ENCODE measurements at places on chromosomes 1 and 21.

DNA sequence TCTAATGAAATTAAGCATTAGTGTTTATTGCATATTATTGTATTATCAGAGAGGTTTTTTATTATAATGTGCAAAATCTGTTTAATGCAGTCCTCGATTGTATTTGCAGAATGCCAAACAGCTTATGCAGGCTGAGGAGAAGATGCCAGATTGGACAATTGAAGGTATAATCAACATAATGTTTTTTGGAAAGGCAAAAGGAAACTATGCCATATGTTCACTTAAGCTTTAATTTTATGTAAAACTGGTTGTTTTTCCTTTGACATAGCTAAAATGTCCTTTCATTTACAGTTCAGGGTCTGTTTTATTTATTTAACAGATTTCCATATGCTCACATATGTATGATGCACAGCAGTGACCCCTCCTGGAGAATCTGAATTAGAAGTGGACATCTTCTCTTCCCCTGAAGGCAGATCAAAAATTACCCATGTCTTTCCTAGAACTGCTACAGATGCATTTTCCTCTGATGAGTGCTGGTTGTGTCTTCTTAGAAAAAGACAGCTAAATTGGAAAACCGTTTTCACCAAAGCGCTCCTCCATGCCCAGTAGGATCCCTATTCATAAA lies 143.5 kb upstream of the USH2A start:
- no peaks in the 10 kb centered on the region for H3K36me3 ChIP-seq
- no peak overlapping the region for H3K4me3 ChIP-seq
- no peaks in the 10 kb centered on the region for H3K4me1 ChIP-seq

GRCh38 chr1:63758791-63759190 lies 15.0 kb upstream of the ROR1 start:
- H3K4me3 ChIP-seq = no peak overlapping the region
- no peak overlapping the region for H3K27ac ChIP-seq
- DNase-seq = no peak

DNA sequence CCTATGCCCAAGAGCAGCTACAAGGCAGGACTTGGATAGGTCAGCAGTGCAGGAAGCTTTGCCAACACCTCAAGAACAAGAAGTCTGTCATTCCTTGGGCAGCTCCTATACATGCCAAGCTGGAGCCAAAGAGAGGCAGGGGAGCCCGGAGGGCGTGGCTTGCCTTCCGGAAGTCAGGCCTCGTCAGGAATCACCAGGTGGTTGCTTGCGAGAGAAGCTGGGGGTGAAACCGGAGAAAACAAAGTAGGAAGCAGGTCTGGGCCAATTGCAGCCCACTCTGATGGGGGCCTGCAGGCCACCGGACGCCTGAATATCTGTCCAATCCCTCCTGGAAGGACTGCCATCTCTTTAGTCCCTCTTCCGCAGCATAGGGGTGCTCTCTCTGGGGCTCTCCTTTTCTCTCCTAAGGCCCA lies 794 bp upstream of the FAM76A start:
- no peaks in the 10 kb centered on the region for H3K27me3 ChIP-seq
- peak overlapping the region; percentile 90 for H3K4me3 ChIP-seq
- H3K4me1 ChIP-seq = peaks cover 4% of the 10 kb centered on the region
- no peaks in the 10 kb centered on the region for H3K36me3 ChIP-seq
- peak; percentile 55 for DNase-seq

DNA sequence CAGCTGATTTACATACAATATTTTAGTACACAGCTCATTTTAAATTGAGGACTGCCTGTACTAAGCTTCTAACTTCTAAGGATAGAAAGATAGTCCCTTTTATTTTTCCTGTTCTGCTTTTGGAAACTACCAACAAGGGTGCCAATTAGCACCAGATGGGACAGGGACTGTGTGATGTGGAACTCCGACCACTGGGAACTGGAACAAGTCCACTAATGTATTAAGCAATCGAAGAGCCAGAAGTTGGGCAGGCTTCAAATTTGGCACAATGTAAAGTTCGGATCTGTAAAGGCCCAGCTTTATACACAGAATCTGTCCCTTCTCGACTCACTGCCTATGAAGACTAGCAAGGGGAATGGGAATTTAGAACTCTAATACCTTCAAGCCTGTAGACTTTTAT lies 149.3 kb downstream of the ZC3H11B start:
- no peaks in the 10 kb centered on the region for H3K27me3 ChIP-seq
- H3K4me1 ChIP-seq = no peaks in the 10 kb centered on the region
- H3K4me3 ChIP-seq = no peak overlapping the region
